CD4-positive, alpha-beta T cell treated with Interleukin-12 subunit alpha and Interleukin-12 subunit beta, for 1 hour (primary cell): ENCODE measurements at places on chromosomes 7 and 10.
A peak's percentile ranks its signal among the peaks of the same experiment; 100 is the strongest.

DNA sequence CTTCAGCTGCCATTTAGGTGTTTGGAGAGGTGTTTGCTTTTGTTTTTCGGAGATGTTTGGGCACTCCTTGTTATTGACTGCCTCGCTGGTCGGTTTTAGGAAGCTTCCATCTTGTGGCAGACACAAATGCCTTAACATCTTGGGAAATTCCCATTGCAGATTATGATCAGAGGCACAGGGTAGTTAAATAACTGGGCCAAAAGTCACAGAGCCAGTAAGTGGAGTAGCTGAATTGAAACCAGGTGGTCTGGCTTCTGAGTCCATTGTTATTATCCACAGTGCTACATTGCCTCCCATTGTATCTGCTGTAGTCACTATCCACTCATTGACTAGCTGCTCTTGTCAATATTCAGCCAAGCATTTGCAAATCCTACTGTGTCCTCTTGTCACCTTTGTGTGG lies 138.2 kb upstream of the PLPP4 start:
- DNase-seq, result no peak

- DNase-seq, result no peak
These were observed 51.0 kb downstream of the RASGEF1A start for GRCh38 chr10:43215758-43216455.

DNA sequence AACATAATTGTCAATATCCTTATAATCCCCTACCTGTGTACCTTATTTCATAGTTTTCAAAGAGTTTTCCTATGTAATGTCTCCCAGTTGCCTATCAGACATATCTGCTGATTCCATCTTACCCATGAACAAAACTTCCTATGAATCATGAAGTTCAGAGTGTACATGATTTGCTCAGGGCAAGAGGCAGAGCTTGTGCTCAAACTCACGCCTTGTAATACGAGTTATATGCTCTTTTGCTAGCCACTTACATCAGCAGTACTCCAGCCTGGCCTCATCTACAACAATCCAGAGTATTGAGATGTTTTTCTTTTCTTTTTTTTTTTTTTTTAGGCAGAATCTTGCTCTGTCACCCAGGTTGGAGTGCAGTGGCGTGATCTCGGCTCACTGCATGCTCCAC lies 11.8 kb downstream of the PKD2L1 start:
- no peak for DNase-seq

DNA sequence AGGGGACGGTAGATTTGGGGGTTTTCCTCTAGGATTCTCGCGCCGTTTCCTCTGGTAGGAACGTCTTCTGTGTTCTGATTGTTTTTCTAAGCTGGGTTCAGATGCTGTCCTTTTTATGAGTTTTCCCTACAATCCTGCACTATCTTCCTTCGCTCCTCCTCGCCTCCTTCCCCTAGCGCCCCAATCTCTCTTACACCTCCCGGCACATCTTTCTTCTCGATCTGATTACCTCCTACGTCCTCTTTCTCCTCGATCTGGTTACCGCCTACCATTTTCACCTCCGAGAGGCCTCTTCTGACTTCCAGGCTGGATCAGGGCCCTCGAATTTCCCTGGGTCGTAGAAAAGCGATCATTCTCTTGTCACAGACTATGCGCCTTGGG lies 413 bp downstream of the BUD31 start:
- no peak for DNase-seq

- DNase-seq, result peak; percentile 5
These were observed 83.0 kb upstream of the SEC61G start for GRCh38 chr7:54841772-54842697.

DNA sequence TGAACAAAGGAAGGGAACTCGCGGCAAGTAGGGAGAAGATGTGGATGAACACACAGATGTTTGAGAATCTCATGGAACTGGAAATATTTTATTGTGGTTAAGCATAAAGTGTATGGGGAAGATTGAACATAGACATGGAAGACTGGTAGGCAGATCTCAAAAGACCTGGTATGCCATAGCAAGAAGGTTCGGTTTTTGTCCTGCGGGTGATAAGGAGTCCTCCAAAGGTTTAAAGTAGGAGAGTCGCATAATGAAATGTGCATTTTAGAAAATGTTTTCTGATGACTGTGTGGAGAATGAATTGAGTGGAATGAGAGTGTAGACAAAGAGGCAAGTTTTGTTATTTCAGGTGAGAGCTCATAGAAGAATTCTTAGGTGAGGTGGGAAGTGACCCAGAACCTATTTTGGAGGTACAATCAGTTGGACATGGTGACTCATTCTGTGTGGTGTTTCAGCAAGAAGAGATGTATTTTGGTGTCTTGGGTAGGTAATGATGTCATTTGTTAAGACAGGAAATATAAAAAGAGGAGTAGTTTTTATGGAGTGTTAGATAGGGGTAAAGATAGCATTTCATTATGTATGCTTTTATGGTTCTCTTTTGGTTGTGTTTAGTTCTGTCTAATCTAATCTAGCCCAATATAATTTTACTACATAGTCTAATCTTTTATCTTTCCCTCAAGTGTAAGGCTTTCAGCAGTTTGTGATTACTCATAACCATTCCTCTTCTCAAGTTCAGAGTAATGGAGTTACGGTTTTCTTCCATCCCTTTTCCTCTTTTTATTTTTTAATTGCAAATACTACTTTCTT lies 239.2 kb downstream of the EXOC4 start:
- no peak for DNase-seq

- no peak for DNase-seq
These were observed 178.1 kb upstream of the SEMA3E start for GRCh38 chr7:83827036-83827435.

DNA sequence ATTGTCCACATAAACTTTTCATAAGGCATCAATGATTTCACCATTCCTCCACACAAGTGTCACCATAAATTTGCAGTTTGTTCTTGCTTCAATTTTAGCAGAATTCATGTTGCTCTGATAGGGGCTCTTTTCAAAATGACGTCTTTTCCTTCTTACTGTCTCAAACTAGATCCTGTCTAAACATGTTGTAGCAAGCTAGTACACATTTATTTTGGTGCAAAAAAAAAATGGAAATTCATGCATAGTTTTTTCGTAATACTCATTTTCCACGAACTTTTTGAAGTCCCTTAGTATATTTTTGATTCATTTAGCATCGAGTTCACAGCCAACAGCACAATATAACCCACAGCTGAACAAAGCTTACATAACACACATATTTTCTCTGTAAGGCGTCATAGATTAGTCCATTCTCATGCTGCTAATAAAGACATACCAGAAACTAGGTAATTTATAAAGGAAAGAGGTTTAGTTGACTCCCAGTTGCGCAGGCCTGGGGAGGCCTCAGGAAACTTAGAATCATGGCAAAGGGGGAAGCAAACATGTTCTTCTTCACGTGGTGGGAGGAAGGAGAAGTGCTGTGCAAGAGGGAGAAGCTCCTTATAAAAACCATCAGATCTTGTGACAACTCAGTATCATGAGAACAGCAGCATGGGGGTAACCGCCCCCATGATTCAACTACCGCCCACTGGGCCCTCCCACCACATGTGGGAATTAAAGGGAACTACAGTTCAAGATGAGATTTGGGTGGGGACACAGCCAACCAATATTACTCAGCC lies 301.5 kb downstream of the CCDC3 start:
- DNase-seq, result no peak

DNA sequence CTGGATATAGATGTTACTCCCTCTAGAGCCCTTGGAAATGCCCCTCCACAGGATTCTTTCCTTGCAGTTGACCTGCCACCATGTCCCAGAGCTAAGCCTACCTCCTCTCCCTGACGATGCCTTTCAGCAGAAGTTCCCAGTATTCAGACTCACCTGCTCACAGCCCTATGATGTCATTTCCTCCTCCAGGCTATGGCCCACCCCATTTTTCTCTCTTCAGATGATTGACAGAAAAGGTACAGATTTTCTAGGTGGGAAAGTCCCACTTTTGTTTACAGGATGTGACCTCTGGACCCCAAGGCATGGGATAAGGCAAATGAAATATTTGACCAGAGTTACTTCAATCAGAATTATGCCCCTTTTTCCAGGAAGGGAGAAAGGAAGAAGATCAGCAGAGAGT lies 280.2 kb upstream of the PHYHIPL start:
- DNase-seq, result no peak

GRCh38 chr7:158368449-158368848 lies 219.2 kb downstream of the PTPRN2 start:
- DNase-seq, result no peak

GRCh38 chr7:49769285-49769857 lies 4.1 kb upstream of the VWC2 start:
- no peak for DNase-seq

GRCh38 chr7:148515237-148515636 lies 75.3 kb upstream of the C7orf33 start:
- no peak for DNase-seq

- DNase-seq, result peak; percentile 15
These were observed 51.6 kb downstream of the PRLHR start for GRCh38 chr10:118543714-118544400.

- DNase-seq, result no peak
These were observed 1.6 kb downstream of the BAMBI start for GRCh38 chr10:28678687-28679457.

DNA sequence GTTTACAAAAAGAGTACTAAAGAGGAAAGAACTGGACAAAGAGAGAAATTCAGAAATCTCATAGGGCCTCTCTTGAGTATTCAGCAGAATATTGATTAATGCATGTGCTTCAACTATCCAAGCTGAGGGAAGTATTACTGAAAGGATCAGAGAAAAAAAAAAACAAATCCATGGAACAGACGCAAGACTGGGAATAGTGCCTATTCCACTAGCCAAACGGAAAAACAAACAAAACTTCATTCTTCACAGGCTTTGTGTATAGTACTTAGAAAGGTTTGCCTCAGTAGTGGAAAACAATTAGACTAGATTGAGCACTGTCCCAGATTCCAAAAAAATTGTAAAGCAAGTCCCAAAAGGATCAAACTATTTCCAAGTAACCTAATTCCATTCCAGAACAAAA lies 106.2 kb downstream of the TFEC start:
- DNase-seq, result no peak

GRCh38 chr7:70645279-70645678 lies 486.7 kb upstream of the GALNT17 start:
- DNase-seq, result no peak

GRCh38 chr7:95220328-95220727 lies 104.0 kb downstream of the PON1 start:
- no peak for DNase-seq

- no peak for DNase-seq
These were observed 113.2 kb upstream of the IFRD1 start for GRCh38 chr7:112336936-112337576.

- DNase-seq, result no peak
These were observed 37.6 kb downstream of the MAPK8 start for GRCh38 chr10:48343921-48344598.

- peak; percentile 58 for DNase-seq
These were observed 918 bp downstream of the CALHM2 start for GRCh38 chr10:103451091-103451813.
